Hematopoietic multipotent progenitor cell treated with erythropoietin and hydrocortisone succinate and interleukin-3 and kit ligand, for 17 days (in vitro differentiated cells): ENCODE measurements at places on chromosomes 11 and 22.
A peak's percentile ranks its signal among the peaks of the same experiment; 100 is the strongest.

DNA sequence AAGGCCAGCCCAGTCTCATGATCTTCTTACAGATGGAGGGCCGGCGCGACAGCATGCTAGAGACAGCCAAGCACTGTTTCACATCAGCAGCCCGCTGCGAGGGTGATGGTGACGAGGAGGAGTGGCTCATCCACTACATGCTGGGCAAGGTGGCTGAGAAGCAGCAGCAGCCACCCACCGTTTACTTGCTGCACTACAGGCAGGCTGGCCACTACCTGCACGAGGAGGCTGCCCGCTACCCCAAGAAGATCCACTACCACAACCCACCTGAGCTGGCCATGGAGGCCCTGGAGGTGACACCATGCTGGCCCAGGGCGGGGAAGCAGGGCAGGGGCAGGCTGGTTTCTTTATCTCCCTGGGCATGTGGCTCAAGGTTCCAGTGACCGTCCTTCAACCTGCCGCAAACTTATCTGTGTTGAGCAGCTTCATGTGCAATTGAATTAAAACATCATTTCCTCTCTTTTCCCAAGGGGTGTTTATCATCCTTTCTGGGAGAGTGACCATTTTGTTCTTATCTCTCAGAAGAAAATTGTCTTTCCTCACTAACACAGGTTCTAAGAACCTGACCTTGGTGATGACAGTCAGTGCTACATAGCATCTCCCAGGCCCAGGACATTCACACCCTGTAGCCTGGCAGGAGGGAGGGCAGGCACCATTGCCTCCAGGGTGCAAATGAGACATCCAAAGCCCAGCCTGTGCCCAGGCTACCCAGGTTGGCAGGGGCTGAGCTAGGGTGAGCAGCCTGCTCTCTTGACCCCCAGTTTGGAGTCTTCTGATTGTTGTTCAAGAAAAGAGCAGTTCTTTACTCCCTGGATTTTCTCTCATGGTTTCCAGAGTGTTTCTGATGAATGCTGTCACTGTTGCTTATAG, 80.7 kb downstream of the CABIN1 start:
- peak; percentile 44 for DNase-seq

- no peak for DNase-seq
These were observed 62.5 kb upstream of the CRTAM start for GRCh38 chr11:122775675-122776271.

- peak; percentile 72 for DNase-seq
These were observed 11.0 kb upstream of the SLC5A4 start for GRCh38 chr22:32265882-32266767.

- no peak for DNase-seq
These were observed 6.4 kb upstream of the JAM3 start for GRCh38 chr11:134062265-134063123.

GRCh38 chr11:36792996-36793914, 195.2 kb upstream of the RAG2 start:
- DNase-seq = no peak

DNA sequence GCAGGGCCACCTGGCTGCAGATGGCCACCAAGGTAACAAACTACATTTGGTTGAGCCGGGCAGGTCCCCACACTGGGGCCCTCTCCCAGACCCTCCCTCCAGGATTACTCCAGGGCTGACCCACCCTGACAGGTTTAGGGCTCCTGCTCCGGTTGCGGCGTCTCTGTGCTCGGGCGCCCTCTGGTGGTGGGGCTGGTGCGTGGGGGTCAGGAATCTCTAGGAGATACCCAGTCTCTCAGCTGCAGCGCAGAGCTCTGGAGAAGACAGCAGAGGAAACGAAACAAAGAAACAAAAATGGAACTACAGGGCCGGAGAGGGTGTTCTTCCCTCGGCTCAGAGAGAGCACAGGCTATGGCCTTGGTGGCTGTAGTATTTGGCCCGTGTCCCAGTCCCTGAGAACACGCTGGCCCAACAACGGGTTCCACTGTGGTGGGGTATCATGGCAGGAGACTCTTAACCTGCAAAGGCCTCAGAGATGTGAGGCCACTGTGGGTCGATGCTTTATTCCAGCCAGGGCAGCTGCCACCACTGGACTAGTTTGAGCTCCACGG, 2.4 kb downstream of the C11orf96 start:
- peak; percentile 43 for DNase-seq

DNA sequence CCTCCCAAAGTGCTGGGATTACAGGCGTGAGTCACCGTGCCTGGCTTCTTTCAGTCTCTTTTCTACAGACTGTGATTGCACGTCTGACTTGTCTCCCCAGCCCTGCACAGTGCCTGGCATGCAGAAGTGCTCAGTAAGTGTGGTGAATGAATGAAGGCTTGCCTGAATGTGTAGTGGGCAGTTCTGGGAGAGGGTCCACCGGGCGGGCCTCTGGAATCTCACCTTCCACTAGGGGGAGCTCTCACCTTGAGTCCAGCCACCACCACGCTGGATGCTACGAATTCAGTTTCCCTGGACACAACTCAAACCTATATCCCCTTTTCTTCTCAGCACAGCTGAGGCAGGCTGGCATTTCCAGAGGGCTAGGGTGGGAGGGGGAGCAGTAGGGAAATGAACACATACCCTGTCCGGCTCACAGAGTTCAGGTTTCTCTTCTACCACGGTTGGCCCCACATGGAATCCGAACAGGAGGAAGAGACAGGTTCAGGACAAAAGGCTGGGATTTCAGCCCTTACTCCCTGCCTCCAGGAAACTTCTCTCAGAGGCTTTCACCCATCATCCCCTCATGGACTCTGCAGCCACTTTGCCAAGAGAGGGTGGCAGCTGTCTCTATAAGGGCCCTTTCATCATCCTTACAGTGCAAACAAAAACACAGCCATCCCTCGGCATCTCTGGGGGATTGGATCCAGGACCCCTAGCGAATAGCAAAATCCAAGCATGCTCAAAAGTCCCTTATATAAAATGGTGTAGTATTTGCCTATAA, 86.8 kb downstream of the NECTIN1 start:
- DNase-seq = peak; percentile 54

DNA sequence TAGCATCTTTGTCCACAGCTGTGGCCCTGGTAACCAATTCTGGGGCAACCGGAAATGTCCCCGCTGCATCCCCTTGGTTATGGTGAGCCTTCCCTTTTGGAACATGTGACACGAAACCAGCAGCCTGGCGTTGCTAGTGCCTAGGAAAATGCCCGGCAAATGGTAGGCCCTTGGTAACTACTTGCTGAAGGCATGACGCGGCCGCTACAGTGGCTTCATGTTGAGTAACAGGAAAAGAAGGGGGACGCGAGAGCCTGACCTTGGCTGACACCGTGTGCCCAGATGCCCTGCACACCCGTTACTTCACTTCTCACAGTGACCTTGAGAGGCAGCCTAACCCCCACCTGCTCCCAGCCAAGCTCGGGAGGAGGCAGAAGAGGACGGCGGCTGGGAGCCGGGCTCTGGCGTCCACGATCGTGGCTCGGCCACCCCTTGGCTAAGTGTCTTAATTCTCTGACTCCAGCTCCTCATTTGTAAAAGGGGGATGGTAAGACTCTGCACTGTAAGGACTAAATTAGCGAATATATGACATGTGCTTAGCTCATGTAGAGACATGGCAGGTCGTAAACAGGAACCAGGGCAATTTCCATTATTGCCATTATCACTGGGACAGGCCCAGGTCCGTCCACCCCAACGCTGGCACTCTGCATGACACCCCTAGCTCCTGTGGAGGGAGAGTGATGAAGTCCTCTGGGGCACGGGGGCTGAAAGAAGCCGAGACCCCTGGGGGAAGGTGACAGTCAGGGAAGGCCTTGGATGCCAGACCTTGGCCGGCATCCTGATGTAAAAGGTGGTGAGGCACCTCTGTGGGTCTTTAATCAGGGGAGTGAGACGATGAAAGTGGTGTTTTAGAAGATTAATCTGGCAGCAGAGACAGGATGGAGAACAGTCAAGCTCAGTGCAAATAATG, 18.9 kb downstream of the IFT27 start:
- no peak for DNase-seq

DNA sequence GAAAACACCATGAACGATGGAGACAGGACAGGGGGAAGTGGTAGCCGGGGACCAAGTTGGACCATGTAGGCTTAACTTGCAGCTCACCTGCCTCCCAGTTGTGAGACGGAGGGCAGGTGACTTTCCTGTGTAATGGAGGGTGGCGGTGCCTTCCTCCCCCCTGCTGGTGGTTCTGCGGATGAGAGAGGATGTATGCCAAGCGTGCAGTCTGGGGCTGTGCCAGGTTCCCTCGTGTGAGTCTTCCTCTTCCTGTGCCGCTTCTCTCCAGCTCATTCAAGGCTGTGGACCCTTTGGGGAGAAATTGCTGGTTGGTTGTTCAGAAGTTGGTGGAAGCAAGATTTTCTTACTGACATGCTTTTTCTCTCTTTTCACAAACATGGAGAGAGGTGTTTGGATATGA, 35.1 kb downstream of the MPPED1 start:
- no peak for DNase-seq

GRCh38 chr22:48870436-48870835, 957.2 kb downstream of the BRD1 start:
- DNase-seq = no peak

GRCh38 chr11:69670158-69670845, 4.9 kb downstream of the LTO1 start:
- peak; percentile 68 for DNase-seq

GRCh38 chr22:44995105-44995514, 14.7 kb downstream of the PHF21B start:
- DNase-seq = no peak

DNA sequence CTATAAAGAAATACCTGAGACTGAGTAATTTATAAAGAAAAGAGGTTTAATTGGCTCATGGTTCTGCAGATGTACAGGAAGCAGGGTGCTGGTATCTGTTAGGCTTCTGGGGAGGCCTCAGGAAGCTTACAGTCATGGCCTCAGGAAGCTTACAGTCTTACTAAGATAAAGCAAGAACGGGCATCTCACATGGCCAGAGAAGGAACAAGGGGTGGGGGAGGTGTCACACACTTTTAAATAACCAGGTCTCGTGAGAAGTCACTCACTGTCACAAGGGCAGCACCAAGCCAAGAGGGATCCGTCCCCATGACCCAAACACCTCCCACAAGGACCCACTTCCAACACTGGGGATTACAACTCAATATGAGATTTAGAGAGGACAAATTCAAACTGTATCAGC, 192.8 kb upstream of the B3GAT1 start:
- DNase-seq = no peak

DNA sequence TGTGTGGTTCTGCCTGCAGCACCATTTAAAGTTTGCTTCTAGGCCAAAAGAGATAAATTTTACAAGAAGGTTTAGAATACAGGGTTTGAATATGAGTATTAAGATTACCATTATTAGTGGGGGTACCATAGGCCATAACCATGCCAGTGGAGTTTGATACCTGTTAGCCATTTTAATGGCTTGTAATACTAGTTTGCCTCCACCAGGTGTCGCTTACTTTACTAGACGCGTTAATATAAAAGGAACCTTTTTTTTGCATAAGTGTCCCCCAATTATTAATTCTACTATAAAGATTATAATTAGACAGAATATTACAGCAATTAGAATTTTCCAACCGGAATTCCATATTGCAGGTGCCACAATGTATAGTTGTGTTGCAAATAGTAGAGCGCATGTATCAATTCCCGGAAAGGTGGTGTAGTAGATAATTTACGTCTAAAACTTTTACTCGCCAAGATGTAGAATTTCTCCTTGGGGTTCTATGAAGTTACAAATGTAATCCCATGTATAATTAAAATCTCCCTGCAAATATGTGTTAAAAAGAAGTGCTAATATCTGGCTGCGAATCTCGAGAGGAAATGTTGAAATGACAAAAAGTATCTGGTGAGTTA, 16.1 kb downstream of the MS4A6E start:
- DNase-seq = peak; percentile 8

DNA sequence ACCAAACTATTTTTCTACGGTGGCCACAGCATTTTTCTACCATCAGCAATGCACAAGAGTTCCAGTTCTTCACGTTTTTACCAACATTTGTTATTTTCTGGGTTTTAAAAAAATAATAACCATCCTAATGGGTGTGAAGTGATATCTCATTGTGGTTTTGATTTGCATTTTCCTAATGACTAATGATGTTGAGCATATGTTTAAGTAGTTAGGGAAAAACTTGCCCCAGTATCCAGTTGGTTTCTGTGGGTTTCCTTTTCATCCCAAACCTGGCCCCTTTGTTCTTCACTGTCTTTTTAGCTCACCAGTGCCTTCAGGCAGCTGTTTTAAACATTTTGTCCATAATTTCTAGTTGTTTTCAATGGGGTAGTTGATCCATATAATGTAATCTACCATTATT, 14.7 kb upstream of the PTS start:
- DNase-seq = no peak

GRCh38 chr11:123434262-123434661, 4.2 kb downstream of the GRAMD1B start:
- no peak for DNase-seq

DNA sequence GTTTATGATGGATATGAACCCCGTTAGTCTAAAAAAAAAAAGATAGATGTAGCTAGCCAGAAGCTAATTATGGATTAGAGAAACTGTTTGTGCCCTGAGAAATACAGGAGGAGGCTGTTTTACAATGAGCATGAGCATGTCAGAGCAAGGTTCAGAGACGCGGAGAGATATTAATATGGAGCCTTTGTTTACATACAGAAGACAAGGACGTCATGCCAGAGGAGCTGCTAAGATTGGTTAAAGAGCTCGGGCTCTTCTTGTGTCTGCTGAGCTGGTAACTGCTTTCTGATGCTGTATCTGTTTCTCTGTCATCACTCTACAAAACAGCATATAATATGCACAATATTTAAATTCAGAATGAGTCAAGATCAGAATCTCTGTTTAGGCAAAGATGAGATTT, 24.9 kb upstream of the CCDC89 start:
- no peak for DNase-seq

DNA sequence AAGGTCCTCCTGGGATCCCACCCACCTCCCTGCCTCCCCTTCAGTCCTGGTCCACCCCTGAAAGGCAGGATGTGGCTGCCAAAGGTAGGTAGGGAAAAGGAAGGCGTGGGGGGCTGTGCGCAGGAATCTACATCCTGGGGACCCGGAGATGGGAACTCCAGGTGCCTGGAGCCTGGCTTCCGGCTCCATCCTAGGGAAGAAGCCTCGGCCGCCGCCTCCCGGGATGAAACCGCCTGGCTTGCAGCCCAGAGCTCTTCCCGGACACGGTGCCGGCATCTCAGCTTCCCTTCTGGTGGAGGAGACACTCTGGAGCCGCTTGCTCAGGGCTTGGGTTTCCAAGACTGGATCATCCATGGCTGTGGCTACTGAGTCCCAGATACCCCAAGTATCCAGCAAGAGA, 33.3 kb upstream of the PDGFB start:
- DNase-seq = no peak

GRCh38 chr11:66861038-66861773, 4.3 kb downstream of the LRFN4 start:
- no peak for DNase-seq

DNA sequence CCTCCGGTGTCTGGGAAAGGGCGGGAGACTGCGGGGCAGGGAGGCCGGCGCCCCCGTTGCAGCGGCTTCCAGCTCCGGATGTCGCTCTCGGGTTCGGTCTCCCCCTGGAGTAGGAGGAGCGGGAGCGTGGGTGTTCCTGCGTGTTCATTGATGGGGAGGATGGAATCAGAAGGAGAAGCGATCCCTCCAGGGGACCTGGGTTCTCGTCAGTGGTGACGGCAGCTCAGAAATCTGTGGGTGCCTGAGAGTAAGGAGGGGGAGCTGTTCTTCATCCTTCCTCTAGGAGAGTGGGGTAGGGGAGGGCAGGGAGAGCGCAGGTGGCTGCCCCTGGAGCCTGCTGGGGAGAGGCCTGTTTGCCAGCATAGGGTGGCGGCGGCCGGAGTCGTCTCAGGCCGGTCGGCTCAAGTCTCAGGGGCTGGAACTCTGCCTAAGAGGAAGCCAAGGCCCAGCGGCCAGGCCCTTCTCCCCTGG, 1.1 kb downstream of the UBASH3B start:
- no peak for DNase-seq

GRCh38 chr11:26730414-26731083, 8.7 kb upstream of the SLC5A12 start:
- no peak for DNase-seq

GRCh38 chr11:134644476-134645456, 232.7 kb upstream of the B3GAT1 start:
- DNase-seq = no peak
